ENCODE measurements at places on chromosomes 2 and 18.

- DNase-seq: peak; percentile 20
Observed at GRCh38 chr2:2057125-2057721, 273.9 kb downstream of the MYT1L start.

DNA sequence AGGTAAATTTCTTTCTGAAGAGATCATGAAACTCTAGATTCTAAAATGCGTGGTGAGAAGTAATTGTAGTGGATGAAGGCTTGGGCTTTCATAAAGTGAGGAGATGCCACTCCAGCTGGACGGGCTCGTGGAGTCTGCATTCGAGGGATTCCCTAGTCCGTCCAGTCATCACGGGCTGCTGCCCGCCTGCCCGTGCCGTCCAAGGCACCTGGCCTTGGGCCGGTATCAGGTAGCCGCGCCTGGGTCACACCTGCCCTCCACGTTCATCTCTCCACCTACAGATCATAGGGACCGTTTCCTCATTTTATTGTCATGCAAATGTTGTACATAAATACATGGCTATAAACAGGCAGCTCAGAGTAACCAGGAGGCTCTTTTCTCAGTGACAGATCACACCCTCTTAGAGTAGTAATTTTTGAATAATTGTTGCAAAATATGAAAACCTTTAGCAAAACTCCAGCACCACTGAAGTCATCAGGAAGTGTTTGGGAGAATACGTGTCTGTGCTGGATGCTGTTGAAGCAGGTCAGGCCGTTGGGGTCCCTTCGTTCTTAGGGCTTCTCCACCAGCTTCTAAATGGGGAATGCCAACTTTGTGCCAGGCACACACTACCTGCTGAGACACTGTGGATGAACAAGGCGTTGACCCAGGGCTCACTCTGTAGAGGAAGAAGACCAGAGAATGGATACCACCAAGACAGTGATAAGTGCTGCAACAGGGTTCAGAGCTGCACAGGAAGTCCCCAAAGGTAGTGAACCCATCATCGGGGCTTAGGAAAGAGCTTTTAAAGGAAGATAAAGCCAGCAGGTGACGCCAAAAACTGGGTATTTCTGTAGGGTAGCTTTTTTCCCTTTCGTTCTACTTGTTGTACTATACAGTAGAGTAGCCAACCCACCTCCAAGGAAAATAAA lies 112.5 kb downstream of the FAM210A start:
- no peak for DNase-seq

GRCh38 chr2:225465827-225466226 lies 66.3 kb downstream of the NYAP2 start:
- DNase-seq: no peak

GRCh38 chr2:197255543-197255942 lies 55.0 kb downstream of the ANKRD44 start:
- peak; percentile 47 for DNase-seq

DNA sequence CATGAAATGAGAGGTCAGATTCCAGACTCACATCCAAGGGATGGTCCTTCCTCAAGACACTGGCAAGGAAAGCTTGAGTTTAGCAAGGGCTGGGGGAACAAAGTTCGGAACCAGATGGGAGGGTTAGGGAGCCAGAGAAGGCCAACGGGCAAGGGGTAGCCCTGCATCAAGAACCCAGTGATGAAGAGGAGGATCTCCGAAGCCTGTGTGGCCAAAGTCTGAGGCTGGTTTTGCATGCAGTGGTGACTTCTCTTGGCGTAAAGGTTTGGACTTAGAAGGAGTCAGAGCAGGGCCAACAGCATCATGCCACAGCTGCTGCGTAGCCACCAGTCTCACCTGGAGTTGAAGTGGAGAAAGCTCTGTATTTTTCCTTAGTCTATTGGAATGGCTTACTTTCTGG lies 123.5 kb upstream of the ALPP start:
- no peak for DNase-seq

DNA sequence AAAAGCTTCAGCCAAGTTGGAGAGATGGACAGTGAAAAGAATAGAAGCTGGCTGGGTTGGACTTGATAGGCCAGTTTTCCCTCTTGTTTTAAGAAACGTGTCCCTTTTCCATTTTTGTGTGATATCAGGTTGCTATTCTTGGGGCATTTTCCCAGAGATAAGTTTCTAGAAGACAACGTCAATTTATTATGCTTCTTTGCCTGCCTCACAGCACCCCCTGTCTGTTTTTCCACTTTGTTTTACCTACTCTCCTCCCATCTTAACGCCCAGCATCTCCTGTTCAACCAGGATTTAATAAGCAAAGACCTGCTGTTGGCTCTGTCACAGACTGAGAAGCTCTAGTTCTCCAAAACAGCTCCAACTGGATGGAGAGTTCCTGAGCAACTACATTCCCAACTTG lies 317.8 kb upstream of the ZNF521 start:
- DNase-seq: no peak

DNA sequence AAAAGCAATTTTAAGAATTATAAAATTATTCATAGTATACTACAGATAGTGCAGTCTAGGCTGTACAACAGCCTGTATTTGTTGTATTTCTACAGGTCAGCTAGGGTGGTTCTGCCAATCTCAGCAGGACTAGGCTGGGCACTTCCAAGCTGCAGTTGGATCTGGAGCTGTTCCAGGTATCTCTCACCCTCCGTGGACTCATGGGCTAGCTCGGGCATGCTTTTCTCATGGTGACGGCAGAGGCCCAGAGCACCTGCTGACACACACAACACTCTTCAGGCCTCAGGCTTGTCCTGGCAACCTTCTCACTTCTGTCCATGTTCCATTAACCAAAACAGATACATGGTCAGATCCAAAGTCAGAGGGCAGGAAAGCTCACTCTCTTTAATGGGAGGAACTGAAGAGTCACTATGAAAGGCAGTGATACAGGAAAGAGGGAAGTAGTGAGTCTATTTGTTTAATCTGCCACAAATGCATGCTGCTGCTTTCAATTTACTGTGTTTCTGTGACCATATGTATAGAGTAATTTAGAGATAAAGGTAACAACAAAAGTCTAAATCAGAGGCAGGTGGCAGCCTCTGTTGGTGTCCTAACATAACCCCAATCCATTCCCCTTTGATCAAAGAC lies 462.4 kb upstream of the ACVR2A start:
- DNase-seq: no peak

- DNase-seq: no peak
Observed at GRCh38 chr2:32714521-32714920, 86.7 kb downstream of the TTC27 start.

DNA sequence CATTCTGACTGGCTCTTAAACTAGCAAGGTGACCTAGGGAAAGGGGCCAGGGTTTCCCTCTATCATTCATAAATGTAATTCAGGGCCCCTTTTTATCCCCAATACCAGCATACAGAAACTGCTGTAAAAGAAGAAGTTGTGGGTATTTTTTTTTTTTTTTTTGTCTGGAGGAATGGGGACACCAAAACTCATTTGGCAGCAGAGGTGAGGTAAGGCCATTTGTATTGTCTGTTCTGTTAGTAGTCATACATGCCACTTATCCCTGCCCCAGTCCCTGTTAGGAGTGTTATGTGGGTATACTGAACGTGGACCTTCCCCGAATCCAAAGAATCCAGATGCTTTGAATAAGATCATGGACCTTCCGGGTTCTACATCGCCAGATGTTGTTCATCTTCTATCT lies 1.7 kb downstream of the SEPTIN2 start:
- DNase-seq: no peak
